Stimulated activated CD4-positive, alpha-beta T cell treated with anti-CD3 and anti-CD28 coated beads, Interleukin-1b, Interleukin-23, amount 100 ng/mL, for 24 hours (primary cell): ENCODE measurements at places on chromosomes 2 and 18.

DNA sequence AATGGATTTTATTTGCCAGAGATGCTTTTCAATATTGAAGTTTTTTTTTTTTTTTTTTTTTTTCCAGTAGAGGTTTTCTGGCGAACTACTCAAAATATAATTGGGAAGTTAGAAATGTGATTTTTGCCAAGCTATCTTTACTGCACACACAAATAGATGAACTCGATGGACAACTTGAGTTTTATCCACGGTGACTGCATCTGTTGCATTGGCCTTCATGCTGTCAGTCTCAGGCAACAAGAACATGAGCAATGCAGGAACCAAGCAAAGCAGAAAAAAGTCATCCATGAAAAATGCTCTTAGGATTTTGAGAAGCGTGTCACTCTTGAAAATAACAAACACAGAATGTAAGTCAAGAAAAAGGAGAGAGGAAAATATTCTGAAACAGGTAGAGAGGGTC, 22.7 kb upstream of the HDAC4 start:
- DNase-seq: no peak

DNA sequence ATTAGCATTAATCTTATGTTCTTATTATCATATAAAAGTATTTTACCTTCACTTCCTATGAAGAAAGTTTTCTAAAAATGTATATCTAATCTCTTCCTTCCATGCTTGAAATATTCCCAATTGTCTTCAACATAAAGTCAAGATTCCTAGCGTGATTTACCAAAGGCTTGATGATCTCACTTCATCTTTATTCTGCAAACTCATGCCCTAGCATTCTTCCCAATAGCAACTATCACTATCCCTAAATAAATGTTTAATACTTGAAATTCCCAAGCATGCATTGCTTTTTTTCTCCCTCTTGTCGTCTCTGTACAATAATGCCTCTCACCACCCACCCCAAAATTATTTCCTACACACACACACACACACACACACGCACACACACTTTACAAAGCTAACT, 125.8 kb downstream of the VWC2L start:
- DNase-seq: no peak

DNA sequence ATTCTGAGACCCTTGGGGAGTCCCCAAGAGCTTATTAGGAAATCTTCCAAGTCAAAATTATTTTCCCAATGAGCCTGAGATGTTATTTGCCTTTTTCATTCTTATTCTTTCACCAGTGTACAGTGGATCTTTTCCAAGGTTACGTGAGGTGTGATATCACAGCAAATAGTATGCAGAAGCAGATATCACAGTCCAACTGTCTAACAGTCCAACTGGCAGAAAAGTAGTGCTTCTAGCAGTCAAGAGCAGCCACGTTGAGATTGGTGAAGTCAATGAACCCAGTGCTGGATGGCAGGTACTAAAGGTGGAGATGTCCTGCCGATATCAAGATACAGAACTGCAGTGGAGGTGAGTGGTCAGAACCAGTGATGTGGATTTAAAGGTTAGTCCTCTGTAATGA, 78.9 kb upstream of the ZNF397 start:
- no peak for DNase-seq

DNA sequence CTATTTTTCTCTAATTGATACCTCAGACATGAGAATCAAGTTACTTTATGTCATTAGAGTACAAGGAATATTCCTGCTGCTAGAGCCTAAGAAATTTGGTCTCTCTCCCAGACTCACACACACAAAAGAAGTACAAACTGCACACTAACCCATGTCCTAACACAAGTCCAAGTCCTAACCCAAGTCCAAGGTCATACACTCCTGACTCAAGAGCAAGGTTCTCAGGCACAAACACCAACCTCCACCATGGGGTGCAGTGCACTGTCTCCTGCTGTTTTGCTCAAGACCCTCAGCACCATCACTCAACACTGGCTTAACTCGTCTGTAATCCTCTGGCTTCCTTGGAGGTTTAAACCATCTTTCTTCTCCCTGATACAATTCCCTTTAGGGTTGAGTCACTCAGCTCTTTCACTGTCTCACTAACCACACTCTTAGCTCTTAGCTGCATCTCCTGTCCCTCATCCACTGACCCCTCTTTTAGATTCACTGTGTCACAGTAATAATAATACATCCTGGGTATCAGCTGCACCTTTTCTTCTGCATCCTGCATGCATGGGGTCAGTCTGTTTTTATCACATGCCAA, 129.8 kb downstream of the BCL2L11 start:
- DNase-seq: no peak

- DNase-seq: no peak
Measured at GRCh38 chr2:190538201-190538600, 3.7 kb upstream of the NEMP2 start.

- no peak for DNase-seq
Measured at GRCh38 chr2:238811293-238811692, 36.6 kb upstream of the TWIST2 start.

GRCh38 chr2:42585779-42586178, 17.3 kb downstream of the MTA3 start:
- DNase-seq: no peak

DNA sequence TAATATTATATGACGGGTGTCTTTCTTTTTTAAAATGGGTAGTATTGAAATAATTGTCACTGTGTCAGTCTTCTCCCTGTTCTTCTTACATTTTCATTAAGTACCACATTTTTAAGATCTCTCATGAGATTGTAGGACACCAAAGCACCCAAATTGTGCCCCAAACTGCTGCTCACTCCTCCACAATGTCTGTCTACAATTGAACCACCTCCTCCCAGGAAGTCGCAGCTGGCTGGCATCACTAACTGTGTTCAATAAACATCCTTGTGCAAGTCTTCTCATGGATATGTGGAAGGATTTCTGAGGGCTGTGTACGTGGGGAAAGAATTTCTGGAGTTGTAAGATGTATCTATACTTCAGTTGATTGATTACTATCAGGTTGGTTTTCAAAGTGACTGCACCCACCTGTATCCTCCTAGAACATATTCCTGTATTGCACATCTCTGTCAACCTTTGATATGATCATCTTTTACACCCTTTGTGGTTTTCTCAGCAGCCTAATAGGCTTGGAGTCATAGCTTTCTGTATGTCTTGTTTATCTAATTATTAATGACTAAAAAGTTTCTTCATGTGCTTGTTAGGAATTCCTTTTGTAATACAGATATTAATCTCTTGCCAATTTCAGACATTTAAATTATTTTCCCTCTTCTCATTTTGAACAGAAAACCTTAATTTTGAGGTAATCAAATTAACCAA, 774.9 kb downstream of the RNF144A start:
- no peak for DNase-seq

DNA sequence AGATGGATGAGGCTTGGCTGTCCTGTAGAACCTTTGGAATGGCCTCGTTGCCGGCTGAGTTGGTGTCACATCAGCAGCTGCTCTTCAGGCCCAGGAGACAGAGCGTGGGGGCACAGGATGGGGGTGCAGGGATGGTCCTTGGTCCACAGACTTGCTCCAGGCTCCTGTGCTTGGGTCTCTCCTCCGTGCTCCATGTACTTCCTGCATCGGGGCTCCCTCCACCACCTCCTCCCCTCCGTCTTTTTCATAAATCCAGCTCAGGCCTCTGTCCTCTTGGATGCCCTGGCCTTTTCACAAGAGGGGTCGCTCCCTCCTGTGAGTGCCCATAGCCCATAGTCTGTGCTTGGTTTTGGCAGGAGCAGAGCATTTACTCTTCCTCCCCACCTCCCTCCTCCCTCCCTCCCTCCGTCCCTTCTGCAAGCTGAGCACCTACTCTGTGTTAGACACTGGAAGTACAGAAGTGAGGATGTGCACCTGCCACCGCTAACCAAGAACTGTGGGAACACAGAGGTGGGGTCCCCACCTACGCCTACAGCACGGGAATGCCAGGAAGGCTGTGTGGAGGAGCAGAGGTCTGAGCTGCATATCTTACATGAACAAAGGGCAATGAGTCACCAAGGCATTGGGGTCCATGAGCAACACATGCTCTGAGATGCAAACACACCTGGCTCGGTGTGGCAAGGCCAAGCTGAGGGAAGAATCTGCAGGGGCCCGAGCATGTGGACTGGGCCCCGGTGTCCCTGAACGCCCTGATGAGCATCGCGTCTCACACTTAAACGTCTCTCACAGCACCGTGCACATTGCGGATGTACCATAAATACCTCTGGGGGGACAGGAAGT, 458.7 kb upstream of the HS6ST1 start:
- no peak for DNase-seq

GRCh38 chr2:241882091-241882625, 12.6 kb downstream of the RTP5 start:
- DNase-seq: no peak

DNA sequence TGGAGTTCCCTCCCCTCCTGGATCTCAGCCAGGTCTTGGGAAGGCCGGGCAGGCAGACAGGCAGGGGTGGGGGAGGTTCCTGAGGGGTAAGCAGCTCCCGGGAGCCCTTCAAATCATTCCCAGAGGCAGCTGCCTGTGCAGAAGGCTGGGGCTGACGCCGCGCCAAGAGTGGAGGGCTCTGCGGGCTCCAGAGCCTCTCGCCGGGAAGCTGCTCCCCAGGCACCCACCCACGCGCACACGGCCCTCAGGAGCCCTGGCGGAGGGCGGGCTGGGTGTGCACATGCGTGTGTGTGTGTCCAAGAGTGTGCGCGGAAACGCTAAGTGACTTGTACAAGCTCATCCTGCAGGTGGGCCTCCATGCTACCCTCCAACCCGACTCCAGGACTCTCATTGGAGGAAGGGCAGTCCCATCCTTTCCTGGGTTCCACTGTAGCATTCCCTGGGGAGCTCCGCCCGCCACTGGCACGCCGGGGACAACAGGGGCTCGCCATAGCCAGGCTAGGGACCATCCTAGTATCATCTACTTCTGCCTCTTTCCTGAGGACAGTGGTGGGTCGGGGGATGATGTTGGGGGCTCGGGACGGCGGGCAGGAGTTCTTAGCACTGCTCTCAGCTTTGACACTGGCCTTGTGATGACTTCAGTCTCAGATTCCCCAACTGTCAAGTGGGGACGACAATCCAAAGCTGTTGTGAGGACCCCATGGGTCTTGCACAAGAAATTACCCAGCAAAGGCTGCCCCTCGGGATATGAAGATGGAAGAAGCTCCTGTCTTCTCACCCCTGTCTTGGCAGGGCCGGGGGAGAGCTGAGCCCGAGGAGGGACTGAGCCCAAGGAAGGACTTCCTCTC, 50.3 kb downstream of the INHBB start:
- no peak for DNase-seq

GRCh38 chr2:64876137-64876647, 113.0 kb upstream of the SLC1A4 start:
- no peak for DNase-seq
